Activated B cell treated with CpG ODN at 0.5 μM for 24 hours (primary cell): ENCODE measurements at places on chromosomes 13 and 19. TPM values are rescaled to one million over a fixed set of nuclear protein-coding genes. Genes with fewer than 3 reads are reported as not detected.

Gene MPV17L2
- 17.3 and 17.9 TPM in 2 replicates for total RNA-seq

Gene ZNF835
- total RNA-seq: 5.5 and 5.7 TPM in 2 replicates

Gene RUBCNL
- 133 and 168 TPM in 2 replicates for total RNA-seq

Gene NPAS1
- 0.40 and 1.3 TPM in 2 replicates for total RNA-seq

- no peak for DNase-seq
These were observed 23.9 kb upstream of the URAD start for GRCh38 chr13:28012383-28012782.

GRCh38 chr19:45774765-45775164 lies 5.7 kb upstream of the SIX5 start:
- no peak for DNase-seq

DNA sequence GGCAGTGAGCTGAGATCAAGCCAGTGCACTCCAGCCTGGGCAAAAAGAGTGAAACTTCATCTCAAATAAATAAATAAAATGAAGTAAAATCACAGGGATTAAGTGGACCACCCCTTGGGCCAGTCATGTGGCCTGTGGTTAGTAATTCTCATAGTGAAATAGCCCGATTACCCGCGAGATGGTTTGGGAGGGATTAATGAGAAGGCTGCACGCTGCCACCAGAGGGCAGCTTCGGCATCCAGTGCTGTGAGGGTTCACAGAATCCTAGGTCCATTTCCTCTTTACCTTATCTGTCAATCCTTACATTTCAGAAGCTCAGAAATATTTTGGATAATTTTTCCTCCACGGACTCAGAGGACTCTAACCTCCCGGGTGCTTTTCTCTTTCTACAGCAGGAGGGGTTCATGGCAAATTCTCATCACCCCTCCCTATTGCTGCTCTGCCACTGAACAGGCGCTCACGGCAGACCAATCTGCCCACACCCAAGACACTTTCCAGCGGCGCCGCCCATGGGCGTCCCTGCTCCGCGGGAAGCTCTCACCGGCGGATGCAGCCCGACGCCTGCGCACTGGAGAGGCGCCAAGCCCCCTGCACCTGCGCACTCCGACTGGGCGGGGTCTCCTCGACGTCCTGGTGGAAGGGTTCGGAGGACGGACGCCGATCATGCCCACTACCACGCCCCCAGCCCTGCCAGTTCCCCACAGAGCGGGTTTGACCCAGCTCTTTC lies 11.0 kb downstream of the ZNF835 start:
- no peak for DNase-seq

- no peak for DNase-seq
These were observed 32.5 kb downstream of the MCF2L start for GRCh38 chr13:113001241-113002140.

DNA sequence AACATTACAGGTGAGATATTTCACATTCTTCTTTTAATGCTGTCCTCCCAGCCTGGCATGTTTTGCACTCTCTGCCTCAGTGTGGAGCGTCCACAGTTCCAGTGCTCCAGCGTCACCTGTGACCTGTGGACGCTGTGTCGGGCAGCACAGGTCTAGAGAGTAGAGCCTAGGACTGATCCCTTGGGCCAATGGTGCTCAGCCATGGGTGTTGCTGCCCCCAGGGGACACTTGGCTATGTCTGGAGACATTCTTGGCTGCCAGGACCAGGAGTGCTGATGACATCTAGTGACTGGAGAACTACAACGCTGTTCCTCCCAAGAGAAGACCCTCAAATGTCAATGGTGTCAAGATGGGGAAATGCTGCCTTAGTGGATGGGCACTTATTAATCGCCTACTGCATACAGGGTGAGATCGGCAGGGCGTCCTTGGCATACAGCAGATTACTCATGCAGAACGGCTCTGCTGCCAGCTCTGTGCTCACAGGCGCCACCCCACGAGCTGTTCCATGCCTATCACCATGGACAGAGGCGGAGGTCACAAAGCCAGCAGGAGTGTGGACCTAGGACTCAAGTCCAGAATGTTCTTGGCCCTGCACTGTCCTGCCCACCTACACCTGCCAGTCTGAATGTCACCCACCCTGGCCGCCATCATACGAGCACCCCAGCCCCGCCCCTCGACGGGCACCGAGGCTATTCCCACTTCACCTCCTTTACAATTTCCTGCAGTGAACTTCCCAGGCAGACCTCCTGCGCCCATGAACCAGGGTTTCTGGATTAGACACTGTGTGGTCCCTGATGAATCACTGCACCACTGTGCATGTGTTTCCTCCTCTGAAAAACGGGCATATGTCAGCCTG lies 13.9 kb upstream of the MADCAM1 start:
- DNase-seq: no peak

DNA sequence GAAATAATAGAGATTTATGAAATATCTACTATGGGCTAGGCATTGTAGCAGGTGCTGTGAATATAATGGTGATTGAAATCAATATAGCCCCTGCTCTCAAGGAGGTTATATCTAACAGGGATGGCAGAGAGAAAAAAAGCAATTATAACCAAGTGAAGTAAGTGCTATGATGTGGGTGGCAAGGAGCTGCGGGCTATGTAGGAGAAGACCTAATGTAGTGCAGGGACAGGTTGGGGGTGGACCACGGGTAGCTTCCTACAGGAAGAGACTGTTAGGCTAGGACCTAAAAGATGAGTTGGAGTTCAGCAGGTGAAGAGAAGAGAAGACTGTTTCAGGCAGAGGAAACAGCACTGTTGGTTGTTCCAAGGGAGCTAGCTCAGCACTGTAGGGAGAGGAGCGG lies 311.0 kb downstream of the KCNRG start:
- no peak for DNase-seq
